ENCODE measurements at places on chromosomes 4 and X.

- no peak for DNase-seq
Measured at GRCh38 chr4:155073852-155074251, 134.6 kb upstream of the NPY2R start.

DNA sequence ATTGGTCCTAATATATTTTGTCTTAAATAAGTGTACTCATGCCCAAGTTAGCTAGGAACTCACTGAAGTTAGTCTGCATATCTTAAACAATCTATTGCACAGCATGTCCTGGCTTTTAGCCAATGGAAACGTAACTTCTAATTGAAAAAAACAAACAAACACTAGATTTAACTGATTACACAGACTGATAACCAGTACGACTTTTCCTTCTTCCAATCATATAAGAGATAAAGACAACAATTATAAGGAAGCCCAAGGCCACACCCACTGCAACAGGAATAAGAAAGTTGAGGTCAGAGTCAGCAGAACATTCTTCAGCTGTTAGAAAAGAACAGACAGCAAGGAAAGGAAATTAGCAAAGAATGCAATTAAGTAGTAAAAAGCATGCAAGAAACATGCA is 40.8 kb downstream of the LAMP2 start:
- no peak for DNase-seq

GRCh38 chrX:133461231-133461630 is 45.9 kb upstream of the GPC4 start:
- no peak for DNase-seq

- DNase-seq, result no peak
Measured at GRCh38 chr4:36677874-36678273, 396.5 kb downstream of the DTHD1 start.

- no peak for DNase-seq
Measured at GRCh38 chrX:140724309-140724708, 14.8 kb downstream of the LINC00632 start.

GRCh38 chr4:151167561-151167960 is 68.1 kb downstream of the RPS3A start:
- DNase-seq, result no peak

GRCh38 chr4:140426610-140427105 is 790 bp downstream of the CLGN start:
- DNase-seq, result peak; percentile 16

- no peak for DNase-seq
Measured at GRCh38 chrX:110462957-110463356, 104.3 kb downstream of the RTL9 start.

- no peak for DNase-seq
Measured at GRCh38 chr4:6132716-6133115, 67.6 kb downstream of the JAKMIP1 start.
